SJSA1 (cell line): ENCODE measurements at places on chromosomes 12 and 14.
A peak's percentile ranks its signal among the peaks of the same experiment; 100 is the strongest.

GRCh38 chr14:30138567-30138966 lies 210.9 kb upstream of the PRKD1 start:
- DNase-seq = no peak

DNA sequence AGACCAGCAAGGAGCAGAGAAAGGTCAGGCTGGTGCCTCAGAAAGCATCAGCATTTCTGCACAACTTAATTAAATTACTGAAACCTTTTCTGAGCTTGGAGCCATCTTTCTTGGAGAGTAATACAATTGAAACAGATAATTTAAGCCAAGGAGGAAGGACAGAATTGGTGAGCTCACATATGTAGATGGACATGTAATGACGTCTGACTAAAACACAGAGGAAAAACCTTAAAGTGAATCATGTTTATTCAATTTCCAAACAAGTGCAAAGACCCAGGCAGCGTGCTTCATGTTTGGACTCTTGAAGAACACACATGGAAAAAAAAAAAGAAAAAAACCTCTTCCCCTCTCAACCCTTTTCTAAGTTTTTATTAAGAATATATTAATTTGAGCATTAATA lies 19.0 kb downstream of the SUSD6 start:
- no peak for DNase-seq

GRCh38 chr14:89903340-89903952 lies 51.1 kb downstream of the EFCAB11 start:
- DNase-seq = no peak

DNA sequence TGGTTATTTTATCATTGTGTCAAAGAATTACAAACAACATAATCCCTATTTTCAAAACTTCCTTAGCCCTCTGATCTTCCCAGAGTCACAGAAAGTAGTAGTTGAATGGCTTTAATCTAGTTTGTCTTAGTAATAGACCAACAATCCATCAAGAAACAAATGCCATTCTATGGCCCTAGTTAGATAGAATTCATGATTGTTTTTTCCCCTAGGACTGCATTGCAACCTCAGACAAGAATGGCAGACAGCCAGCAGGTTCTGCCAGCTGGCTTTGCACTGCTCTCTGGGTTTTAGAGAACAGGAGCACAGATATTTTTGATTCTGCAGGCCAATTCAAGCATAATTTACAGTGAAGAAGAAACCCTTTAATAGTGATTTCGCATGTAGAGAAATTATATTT lies 33.8 kb downstream of the SYT1 start:
- DNase-seq = no peak

GRCh38 chr12:15858353-15858752 lies 23.8 kb upstream of the STRAP start:
- no peak for DNase-seq

GRCh38 chr14:54638135-54638446 lies 71.2 kb downstream of the SAMD4A start:
- DNase-seq = peak; percentile 72

DNA sequence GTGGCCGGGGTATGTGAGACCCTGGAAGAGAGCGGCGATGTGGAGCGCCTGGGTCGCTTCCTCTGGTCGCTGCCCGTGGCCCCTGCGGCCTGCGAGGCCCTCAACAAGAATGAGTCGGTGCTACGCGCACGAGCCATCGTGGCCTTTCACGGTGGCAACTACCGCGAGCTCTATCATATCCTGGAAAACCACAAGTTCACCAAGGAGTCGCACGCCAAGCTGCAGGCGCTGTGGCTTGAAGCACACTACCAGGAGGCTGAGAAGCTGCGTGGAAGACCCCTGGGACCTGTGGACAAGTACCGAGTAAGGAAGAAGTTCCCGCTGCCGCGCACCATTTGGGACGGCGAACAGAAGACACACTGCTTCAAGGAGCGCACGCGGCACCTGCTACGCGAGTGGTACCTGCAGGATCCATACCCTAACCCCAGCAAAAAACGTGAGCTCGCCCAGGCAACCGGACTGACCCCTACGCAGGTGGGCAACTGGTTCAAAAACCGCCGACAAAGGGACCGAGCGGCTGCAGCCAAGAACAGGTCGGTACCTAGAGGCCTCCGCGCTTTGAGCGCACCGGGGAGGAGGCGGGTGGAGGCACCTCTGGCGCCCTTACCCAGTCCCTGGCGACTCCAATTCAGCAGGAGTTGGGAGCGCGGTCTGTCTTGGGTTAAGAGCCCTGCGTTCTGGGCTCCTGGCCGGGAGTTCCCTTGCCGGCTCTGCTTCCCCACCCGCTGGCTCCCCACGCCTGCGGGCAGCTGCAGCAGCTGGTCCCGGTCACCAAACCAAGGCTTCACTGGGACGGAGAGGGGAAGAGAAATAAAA lies 700 bp downstream of the SIX6 start:
- DNase-seq = no peak

GRCh38 chr12:89684136-89684535 lies 24.5 kb downstream of the ATP2B1 start:
- no peak for DNase-seq

DNA sequence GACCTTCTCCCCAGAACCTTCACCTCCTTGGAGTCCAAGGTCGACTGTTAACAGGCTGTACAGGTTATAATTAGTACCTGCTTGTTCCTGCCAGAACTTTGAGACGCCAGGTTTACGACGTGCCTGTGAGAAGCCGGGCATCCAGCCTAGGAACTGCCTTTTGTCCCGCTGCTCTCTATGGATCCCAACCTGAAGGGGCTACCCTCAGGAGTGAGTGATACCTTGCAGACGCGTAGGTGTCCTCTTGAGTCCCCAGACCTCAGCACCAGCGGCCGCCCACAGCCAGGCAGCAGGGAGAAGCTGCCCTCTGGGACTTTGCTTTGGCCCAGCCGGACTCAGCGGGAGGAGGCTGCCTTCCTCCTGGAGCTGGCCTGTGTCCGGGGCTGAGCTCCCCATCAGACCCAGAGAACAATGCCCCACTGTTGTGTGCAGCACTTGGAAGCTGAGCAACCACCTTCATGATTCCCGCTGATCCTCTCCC lies 16.2 kb downstream of the SYNE3 start:
- DNase-seq = no peak

- DNase-seq = no peak
Measured at GRCh38 chr14:21209185-21209584, 53.3 kb upstream of the OR5AU1 start.

GRCh38 chr12:45034861-45035265 lies 16.0 kb downstream of the DBX2 start:
- no peak for DNase-seq

DNA sequence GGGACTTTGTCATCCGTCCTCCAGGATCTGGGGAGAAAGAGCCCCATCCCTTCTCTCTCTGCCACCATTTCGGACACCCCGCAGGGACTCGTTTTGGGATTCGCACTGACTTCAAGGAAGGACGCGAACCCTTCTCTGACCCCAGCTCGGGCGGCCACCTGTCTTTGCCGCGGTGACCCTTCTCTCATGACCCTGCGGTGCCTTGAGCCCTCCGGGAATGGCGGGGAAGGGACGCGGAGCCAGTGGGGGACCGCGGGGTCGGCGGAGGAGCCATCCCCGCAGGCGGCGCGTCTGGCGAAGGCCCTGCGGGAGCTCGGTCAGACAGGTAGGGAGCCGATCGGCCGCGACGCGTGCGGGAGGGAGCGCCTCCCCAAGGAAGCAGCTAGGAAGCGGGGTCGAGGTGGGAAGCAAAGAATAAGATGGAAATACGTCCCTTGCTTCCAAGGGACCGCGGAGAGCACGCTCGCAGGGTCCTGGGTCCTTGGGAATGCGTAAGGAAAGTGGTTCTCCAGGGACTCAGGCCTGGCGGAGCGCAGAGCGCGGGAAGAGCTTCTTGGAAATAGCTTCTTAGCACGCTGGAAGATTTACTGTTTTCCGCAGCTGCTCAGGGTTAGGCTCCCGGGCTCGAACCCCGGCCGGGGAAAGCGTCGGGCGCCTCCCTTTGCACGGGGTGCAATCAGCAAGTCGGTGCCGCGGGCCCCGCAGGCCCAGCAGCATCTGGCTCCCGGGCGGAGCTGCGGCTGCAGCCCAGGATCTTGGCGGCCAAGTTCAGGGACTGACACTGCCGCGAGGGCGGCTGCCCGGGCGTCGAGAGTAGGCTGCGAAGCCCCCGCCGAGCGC lies 457 bp downstream of the SOCS2 start:
- no peak for DNase-seq

DNA sequence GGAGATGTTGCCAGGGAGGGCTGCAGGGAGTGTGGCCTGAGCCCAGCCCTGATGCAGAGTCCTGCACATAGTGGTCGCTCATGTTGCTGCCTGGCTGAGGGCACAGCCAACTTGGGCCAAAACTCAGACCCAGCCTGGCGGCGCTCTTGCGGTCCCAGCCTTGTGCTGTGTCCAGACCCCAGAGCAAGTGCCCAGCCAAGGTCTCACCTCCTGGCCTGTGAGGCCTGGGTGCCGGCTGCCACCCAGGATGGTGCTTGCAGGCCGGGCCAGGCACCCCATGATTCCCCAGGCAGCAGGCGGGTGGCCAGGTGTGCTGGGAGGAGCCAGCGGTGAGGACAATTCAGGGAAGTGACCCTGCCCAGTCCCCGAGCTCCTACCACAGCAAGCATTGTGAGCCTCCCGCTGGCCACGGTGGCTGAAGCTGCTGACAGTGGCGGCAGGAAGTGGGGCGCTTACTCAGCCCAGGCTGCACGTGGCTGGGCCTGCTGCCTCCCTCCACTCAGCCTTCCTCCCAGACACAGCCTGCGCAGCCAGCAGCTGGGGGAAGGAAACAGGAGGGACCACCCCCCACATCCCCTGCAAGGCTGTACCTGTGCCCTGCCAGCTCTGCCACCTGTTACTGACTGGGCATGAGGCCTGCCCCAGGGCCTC lies 17.7 kb upstream of the PGF start:
- DNase-seq = no peak

GRCh38 chr12:114483996-114484395 lies 78.1 kb upstream of the TBX5 start:
- DNase-seq = no peak
